ENCODE measurements at places on chromosomes 12 and 14.

DNA sequence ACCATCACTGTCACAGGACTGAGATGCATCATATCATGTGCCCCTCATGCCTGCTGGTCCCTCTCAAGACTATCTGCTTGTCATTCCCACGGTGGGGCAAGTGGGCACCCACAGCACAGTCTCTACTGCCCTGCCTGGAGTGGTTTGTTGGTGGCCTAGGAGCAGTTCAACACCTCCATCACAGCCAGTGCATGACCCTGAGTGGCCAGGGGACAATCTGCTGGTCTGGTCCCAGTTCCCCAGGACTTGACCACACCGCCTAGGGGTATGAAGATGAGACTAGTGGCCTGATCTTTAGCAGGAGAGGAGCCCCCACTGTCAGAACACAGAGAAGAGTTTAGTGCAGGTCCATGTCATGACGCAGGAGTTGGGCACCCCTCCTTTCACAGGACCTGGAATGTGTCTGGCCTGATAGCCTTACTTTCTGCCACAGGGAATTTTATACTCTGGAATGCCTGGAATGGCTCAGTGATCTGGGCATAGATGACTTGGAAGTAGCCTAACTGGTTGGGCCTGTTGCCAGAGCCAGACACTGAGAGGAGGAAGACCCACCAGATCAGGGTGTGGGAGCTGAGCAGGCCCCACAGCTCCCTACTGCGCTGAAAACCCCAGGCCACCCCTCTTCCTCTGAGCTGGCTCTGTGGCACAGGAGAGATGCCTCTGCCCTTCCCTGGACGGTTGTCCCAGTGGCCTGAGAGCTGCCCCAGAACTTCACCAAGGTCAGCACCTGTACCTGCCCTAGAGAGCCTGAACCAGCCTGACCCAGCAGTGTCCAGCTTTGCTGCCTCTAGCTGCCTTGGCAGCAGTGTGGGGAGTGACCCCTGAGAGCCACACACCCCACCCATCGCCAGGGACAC lies 83.3 kb downstream of the PUS7L start:
- DNase-seq, result peak; percentile 15

GRCh38 chr12:67651132-67651695 lies 2.7 kb downstream of the DYRK2 start:
- DNase-seq, result peak; percentile 60

DNA sequence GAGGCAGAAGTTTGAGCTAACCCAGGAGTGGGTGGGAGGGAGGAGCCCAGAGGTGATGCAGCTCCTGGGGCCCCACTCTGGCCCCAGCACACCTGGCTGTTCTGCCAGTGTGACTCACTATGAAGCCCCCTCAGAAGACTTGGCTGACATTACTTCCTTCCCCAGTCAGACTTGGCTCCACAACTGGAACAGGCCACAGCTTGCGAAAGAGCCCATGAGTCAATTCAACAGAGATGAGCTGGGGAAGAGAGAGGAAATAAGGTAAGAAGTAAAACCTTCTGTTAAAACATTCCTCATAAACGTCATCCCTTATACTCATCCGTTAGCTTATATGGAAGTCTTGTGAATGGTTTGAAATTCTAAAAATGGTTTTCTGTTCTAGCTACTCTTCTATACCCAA lies 245.9 kb downstream of the ADAMTS20 start:
- DNase-seq, result peak; percentile 75

DNA sequence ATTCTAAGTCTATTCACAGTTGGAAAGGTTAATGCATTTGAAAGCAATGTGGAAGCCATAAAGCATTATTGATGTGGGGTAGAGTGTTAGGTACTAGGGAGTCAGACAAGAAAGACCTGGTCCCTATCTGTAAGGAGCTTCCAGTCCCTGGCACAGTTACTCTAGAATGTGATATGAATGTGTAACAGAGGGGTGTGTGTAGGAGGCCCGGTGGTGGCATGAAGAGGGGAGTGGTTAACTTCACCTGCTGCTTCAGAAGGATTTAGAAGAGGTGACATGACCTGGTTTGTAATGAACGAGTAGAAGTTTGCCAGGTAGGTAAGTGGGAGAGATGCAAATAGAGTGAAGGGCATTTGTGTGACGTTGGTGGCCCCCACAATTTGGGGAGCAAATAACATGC lies 15.1 kb upstream of the GALNT6 start:
- DNase-seq, result no peak

DNA sequence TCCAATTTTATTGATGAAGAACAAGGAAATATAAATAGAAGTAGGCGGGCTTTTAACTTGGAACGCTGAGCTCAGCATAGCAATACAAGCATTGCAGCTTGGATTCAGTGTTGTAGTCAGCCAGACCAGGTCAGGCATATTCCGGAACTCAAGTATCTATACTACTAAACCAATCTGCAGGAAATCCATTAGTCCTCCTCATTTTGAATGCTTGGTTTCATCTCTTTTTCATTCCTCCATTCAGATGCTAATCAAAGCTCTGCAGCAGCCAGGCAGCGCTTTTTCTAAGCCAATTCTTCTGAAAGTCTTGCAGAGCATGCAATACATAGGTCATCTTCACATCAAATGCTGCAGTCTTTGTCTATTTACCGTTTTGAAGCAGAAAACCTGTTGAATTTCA lies 49.0 kb downstream of the KIF21A start:
- DNase-seq, result no peak

DNA sequence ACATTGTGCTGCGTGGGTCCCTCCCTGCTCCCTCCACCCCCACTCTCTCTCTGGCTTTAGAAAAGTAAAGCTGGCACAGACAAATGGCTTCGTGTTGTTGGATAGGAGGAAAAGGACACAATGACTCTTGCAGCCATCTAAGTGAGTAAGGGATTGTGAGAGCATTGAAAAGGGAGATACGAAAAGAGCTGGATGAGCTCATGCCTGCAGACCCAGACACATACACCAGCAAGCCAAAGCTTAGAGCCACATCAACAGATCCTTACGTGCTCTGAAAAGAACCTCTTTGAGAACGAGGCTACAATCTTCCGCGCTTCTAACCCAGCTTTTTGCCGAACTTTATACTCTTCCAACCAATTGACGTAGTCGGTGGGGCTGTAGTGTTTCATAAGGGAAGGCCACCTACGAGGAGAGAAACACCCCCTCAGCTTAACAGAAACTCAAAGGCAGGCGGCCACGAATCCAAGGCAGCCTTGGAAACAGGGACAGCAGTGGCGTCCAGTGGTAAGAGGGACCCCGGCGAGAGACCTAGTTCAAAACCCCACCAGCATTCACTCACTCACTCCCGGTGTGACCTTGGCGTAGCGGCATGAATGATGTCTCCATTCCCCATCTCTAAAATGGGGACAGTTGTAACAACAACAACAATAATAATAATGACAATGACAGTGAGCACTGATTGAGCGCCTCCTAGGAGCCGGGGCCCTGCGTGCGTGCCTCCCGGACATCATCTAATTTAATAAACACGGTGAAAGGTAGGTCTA lies 1.1 kb downstream of the FBXO21 start:
- DNase-seq, result peak; percentile 49

- no peak for DNase-seq
Measured at GRCh38 chr12:113077057-113077858, 20.7 kb downstream of the DTX1 start.

GRCh38 chr12:79407671-79408622 lies 282.8 kb downstream of the PAWR start:
- DNase-seq, result peak; percentile 92

- DNase-seq, result peak; percentile 73
Measured at GRCh38 chr12:85823436-85824180, 12.6 kb downstream of the RASSF9 start.

GRCh38 chr14:74698465-74698864 lies 14.4 kb downstream of the AREL1 start:
- DNase-seq, result no peak
